ENCODE measurements at places on chromosomes 4 and X. TPM values are rescaled to one million over a fixed set of nuclear protein-coding genes. Genes with fewer than 3 reads are reported as not detected.

The TMEM156 gene
- polyA plus RNA-seq = 1.5 TPM

The KIAA1210 gene
- polyA plus RNA-seq = not detected

The GC gene
- not detected for polyA plus RNA-seq

The PCDH19 gene
- polyA plus RNA-seq = 8.8 TPM
